ENCODE measurements at places on chromosomes 13 and 19.

DNA sequence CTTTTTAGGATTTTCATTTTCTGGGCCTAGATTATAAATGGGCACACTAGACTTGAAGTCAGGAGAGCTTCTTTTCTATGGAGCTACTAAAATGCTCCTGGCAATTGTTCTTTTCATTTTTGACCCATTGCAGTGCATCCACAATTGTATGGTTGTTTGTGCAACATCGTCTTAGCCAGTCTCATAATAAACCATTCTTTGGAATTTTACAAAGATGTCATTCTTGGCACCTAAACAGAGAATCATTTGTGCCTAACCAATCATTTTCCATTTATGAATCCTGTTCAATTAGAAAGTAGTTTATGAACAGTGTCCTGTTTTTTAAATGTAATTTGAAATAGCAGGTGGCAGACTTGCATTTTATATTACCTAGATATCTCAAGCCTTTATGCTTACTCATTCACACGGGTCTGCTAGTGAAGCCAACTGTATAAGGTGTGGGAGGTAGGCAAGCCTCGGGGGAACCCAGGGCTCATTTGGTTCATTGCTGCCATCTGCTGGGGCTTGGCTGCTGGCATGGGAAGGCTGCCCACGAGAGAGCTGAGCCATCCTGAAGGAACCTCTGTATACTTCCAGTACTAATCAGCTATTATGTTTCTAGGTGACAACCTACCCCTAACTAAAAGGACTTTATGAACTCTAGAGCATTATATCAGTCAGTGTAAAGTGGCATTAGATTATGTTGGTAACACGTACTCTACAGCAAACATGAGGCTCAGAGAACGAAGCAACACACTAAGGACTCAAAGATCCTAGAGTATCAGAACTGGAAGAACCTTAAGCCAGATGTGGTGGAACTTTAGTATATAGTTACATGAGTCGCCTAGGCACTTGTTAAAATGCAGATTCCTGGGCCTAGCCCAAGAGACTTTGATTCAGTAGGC lies 60.0 kb downstream of the TPT1 start:
- DNase-seq = peak; percentile 60

- DNase-seq = no peak
Observed at GRCh38 chr19:35484252-35485036, 5.8 kb downstream of the KRTDAP start.

DNA sequence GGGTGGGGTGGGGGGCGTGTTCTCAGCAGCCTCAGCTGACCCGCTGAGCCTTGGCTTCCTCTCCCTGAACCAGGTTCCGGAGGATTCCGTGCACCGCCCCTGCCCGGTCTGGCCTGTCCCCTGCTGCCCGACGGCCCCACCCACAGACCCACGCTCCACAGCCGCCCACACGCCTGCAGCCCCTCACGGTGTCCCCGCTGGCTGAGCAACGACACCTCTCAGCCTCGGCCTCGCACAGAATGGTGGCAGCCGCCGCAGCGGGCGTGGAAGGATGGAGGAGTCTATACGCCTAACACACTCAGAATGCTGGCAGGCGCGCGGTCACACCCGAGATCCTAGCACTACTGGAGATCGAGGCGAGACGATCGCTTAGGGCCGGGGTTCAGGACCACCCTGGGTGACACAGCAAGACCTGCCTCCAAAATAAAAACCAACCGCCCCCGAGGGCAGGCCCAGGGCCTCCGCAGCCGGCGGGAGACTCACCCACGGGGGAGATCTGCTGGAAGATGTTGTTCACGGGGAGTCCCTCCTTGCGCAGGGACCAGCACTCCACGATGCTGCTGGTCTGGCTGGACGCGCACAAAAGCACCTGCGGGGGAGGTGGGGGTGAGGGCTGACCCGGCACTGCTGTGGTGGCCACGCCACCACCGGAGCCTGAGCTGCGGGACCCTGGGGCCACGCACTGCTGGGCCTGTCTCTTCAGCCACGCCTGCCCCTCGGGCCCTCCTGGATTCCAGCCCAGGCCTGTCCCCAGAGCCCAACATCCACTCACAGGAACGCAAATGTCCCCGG lies 8.4 kb downstream of the MED16 start:
- no peak for DNase-seq

GRCh38 chr13:26605845-26606244 lies 48.4 kb downstream of the WASF3 start:
- DNase-seq = no peak

- DNase-seq = peak; percentile 55
Observed at GRCh38 chr19:53394522-53394973, 401 bp upstream of the ZNF765 start.

- no peak for DNase-seq
Observed at GRCh38 chr19:54616057-54616456, 14.2 kb upstream of the LILRB1 start.

- DNase-seq = peak; percentile 37
Observed at GRCh38 chr13:25300861-25301346, 521 bp upstream of the NUP58 start.

GRCh38 chr19:31253526-31254179 lies 95.6 kb downstream of the TSHZ3 start:
- DNase-seq = no peak

DNA sequence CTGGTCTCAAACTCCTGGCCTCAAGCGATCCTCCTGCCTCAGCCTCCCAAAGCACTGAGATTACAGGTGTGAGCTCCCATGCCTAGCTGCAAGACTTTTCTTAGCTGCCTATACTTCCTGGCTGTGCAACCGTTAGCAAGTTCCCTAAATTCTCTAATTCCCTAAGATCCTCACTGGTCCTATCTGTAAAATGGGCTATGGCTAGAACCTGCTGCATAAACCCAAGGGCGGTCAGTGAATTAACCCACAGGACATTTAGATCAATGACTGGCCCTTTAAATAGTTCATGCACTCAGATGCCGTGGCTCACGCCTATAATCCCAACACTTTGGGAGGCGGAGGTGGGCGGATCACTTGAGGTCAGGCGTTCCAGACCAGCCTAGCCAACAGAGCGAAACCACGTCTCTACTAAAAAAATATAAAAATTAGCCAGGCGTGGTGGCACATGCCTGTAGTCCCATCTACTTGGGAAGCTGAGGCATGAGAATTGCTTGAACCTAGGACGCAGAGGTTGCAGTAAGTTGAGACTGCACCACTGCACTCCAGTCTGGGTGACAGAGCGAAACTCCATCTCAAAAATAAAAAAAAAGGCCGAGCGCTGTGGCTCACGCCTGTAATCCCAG lies 4.1 kb upstream of the C19orf53 start:
- no peak for DNase-seq

- DNase-seq = no peak
Observed at GRCh38 chr19:35949131-35949530, 13.0 kb downstream of the LRFN3 start.

DNA sequence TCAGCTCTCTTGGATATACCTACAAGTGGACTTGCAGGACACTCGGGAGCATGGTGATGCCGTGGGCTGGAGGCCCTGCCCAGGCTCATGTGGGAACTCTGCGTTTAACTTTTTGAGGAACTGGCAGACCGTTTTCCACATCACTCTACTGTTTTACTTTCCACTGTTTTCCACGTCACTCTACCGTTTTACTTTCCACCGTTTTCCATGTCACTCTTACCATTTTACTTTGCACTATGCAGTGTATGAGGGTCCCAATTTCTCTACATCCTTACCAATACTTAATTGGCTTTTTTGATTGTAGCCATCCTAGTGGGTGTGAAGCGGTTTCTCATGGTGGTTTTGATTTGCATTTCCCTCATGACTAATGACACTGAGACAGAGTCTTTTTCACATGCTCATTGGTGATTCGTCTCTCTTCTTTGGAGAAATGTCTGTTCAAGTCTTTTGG lies 40.5 kb downstream of the GATAD2A start:
- peak; percentile 13 for DNase-seq

DNA sequence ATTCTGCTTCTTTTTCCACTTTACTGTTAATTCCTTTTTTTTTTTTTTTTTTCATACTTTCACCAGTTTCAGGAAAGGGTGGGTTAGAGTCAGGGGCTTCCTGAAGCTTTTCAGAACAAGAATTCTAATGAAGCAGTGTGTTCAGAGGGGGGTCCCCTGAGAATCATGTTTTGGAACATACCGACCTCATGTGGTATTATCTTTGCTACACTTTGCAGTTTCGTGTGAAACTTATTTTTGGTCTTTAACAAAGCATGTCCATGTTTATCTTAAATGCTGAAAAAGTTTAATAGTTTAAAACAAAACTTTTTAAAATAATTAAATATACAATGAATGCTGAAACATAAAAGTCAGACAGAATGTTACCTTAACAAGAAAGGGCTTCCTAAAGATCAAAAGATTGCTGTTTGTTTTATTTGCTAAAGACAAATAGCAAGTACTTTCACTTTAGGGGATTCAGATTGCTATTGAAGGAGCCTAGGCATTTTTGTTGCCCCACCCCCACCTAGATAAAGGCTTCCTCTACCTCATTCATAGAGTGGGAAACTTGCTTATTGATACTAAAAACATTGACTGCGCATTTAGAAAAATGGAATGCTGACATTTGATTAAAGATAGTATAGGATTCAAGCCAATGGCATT lies 21.1 kb upstream of the POMP start:
- DNase-seq = no peak

DNA sequence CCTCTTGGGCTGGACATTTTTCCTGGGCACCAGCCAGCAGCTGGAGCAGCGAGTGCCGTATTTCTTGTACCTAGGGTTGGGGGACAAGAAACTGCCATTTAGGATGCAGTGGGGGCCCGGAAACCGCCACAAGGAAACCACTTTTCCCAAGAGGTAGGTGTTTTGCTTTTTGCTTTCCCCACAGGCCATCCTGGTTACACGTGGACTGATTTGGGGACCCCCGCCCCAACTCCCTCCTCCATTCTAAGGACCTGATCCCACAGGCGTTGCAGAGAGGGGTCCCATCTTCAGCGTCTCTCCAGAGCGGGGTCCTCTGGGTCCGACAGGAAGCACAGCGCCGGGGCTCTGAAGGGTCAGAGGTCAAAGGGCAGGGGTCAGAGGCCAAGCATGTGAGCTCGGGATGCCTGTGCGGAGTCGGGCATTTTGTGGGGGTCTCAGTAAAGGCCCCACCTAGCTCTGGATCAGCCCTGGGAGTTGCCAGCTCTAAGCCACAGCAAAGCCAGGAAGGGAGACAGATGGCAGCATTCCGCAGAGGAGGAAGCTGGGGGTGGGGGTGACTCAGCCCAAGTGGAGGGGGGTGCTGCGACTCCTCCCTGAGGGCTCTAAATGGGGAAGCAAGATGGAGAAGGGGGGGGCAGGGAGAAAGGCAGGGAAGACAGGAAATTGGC lies 4.3 kb downstream of the ZGLP1 start:
- DNase-seq = no peak

DNA sequence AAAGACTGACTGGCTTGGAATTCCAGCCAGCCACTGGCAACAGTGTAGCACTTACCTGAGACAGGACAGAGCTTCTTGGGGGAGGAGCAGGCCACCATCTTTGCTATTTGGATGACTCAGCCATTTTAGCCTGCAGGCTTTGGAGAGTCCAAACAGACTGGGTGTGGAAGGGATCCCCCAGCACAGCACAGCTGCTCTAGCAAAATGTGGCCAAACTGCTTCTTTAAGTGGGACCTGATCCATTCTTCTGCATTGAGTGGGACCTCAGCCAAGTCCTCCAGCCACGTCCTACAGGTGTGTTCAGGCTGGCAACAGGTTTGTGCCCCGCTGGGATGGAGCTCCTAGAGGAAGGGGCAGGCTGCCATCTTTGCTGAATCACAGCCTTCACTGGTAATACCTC lies 80.0 kb downstream of the NDFIP2 start:
- no peak for DNase-seq

GRCh38 chr13:77113496-77113895 lies 86.5 kb upstream of the FBXL3 start:
- DNase-seq = no peak

DNA sequence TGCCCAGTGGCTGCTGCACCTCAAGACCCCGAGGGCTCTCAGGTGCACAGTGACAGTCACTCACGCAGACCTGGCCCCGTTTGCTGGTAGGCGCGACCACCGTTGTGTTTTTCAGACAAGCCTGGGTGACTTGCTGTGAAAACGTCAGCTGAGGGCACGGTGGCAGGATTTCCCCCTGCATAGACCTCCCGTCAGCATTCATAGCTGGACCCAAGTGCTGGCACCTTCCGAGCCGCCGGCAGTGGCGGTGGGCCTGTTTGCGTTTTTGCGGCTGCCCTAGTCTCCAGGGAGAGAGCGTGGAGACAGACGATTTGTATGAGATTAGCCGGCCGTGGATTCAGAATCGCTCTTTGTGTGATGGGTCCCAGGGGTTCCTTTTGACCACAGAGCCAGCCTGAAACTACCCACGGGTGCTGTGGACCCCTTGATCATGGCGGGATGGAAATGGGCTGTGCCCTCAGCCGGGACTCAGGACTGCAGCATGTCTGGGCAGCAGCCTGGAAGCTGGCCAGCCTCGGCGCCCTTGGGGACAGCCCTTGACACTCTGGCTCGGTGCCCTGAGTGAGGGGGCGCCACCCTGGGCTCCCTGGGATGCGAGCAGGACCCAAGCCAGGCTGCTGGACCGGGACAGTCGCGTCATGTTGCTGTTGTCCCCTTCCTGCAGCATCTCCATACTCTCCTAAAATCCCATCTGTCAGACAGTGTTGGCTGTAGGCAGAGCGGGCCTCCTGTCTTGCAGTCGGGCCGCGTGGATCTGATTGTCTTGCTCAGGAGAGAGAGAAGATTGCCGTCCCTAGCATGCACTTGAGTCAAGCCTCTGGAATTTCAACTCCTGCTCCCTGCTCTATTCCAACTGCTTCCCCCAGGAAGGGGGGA lies 8.6 kb downstream of the KDM4B start:
- no peak for DNase-seq

GRCh38 chr13:97114651-97115050 lies 107.5 kb upstream of the MBNL2 start:
- DNase-seq = no peak

DNA sequence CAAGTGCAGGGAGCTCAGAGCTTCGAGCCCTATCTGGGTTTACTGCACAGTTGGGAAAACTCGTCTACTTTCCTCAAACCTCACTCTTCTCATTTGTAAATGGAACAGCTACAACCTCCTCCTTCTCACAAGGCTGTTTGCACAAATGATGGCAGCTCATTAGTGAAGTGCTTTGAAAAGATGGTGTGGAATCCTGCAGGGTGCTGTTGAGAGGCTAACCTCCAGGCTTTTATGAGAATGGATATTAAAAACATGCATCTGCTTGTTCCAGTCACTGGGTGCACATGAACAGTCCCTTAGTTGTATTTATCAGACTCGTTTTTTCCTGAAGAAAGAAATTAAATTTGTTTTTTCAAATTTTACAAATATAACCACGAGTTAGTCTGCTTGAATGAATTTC lies 36.6 kb downstream of the PCDH8 start:
- DNase-seq = no peak

DNA sequence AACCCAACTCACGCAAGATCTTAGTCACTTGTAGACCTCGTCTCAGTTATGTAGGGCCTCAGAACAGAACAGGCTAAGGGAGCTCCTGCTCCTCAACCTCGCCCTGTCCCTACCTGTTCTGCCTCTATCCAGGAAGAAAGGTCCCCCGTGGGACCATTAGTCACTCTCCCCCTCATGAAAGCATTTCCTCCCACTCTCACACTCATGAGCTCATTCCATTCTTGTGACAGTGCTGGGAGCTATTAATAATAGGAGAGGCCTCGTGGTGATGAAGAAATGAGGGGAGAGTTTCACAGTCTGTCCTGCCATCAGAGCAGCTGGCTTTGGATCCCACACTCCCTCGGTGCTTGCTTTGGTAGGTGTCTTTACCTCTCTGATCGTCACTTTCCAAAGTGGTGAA lies 10.2 kb downstream of the PPP2R1A start:
- DNase-seq = no peak
